Activated CD8-positive, alpha-beta memory T cell treated with anti-CD3 and anti-CD28 coated beads for 48 hours (primary cell): ENCODE measurements at places on chromosomes 7 and 10.

DNA sequence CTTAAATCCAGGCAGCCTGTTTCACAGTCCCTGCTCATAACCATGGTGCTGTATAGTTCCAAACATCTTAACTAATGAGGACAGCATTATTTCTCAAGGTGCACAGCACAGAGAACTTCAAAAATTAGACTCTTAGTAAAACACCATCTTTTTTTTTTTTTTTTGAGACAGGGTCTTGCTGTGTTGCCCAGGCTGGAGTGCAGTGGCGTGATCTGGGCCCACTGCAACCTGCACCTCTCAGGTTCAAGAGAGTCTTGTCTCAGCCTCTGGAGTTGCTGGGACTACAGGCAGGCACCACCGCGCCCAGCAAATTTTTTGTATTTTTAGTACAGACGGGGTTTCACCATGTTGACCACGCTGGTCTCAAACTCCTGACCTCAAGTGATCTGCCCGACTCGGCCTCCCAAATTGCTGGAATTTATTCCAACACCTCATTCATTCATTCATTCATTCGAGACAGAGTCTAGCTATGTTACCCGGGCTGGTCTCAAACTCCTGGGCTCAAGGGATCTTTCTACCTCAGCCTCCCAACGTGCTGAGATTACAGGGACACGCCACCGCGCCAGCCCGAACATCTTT lies 507 bp upstream of the TMEM254 start:
- DNase-seq, result no peak

DNA sequence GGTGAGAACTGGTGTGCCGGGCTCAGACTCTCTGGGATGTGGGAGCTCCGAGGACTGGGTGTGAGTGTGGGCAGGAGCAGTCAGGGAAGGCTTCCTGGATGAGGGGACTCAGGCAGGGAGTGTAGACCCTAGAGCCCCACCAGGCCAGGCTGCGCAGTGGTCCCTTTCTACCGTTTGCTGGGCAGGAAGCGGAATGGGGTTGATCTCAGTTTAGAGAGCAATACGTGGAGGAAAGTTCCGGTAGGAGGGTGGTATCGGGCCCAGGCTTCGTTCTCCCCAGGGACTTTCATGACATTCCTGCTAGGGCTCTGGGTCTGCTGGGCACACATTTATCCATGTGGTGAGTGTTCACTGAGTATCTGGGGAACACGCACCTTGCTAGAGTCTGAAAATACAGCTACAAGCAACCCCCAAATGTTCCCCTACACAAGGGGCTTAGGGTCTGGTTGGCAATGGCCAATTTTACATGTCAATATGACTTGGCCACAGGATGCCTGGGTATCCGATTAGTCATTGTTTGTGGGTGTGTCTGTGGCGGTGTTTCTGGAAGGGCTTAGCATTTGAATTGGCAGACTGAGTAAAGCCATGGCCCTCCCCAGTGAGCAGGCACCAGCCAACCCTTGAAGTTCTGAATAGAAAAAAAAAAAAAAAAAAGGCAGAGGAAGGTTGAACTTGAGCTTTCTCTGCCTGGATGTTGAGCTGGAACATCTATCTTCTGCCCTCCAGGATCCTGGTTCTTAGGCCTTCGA lies 20.8 kb downstream of the GHRHR start:
- DNase-seq, result no peak

DNA sequence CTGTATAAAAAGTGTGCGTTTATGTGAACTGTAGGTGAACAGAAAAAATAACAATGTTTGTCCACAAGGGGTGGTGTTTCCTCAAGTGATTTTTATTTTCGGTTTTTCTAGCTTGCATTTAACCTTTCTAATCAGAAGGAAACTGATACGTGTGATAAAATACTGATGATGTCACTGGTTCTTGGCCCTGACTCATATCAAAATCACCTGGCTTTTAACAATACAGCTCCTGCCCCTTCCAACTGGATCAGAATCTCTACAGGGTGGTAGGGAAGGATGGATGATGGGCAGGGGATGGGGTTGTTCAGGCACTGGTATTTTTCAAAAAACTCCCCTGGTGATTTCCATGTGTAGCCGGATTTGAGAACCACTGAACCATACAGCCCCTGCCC lies 10.9 kb downstream of the NPFFR1 start:
- DNase-seq, result no peak

DNA sequence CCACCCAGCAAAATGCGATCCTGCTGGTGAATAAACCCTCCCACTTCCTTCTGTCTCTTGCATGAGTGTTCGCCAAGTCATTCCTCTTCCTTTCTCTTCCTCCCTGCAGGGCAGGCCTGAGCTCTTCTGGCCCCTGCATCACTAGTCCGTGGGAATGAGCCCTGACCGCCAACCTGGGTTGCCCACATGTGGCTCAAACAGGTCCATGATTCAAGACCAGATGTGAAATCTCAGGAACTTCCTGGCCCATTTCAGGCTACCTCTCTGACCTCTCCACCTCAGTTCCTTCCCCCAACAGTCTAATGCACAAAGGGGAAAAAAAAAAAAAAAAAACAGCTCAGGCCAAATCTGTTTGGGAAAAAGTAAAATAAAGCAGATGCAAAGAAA lies 5.4 kb upstream of the YWHAG start:
- no peak for DNase-seq

DNA sequence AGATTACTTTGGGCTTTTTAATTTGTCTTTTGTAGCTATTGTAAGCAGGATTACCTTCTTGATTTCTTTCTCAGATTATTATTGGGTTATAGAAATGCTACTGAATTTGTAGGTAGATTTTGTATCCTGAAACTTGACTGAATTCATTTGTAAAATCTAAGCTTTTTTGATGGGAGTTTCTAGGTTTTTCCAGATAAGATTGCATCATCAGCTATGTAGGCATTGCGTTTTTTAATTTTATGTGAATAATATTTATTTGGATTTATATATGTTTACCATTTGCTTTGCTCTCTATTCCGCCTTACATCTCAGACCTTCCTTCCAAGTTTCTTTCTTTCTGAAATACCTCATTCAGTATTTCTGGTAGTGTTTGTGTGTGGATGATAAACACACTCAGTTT lies 351.7 kb upstream of the ANKRD30A start:
- no peak for DNase-seq

GRCh38 chr10:79409726-79410085 lies 35.7 kb downstream of the ZCCHC24 start:
- no peak for DNase-seq

DNA sequence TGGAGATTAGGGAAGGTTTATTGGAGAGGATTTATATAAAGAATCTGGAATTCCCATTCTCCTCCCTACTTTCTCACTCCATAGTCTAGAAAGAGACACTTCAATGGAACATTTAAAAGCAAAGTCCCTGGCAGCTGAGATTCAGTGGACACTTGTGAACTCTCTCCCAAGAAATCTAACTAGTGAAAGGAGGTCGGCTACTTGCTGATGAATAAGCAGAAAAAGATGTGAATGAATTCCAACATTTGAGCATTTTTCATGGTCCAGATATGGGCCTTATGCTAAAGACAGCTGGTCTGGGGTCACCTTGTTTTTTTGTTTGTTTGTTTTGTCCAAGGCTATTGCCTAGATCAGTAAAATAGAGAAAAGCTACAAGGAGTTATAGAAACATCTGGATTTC lies 141.1 kb upstream of the LRRTM3 start:
- DNase-seq, result no peak

GRCh38 chr10:119428789-119429188 lies 113.7 kb downstream of the RGS10 start:
- DNase-seq, result no peak

GRCh38 chr10:117552156-117552631 lies 9.6 kb downstream of the EMX2 start:
- no peak for DNase-seq

DNA sequence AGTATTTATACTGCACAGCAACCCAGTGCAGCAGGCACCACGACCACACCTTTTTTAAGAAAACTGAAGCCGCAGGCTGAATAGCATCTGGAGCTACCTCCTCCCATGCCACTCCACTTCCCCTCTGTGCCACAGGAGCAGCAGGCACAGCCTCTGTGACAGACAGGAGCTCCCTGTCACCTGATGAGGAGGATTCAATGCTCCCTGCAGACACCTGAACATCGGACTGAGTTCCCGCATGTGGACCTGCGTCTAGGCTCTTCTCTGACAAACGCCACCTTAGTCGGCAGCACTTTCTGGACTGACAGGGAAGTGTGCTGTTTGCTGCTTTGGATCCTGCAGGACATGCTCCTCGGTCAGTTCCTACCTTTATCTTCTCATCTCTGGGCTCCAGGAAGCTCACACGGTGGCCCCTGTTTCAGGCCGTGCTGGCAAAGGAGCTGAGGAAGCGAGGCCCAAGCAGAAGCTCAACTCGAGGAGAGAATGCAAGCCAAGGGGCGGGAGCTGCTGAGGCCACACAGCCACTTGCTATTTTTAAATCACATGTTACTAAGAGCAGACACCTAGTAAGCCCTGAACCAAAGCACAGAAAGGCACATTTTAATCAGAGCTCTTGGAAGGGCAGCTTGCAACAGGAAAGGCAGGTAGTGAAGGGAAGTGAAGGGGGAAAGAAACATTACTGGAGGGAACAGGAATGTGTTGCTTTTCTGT lies 56.6 kb downstream of the VOPP1 start:
- DNase-seq, result no peak

DNA sequence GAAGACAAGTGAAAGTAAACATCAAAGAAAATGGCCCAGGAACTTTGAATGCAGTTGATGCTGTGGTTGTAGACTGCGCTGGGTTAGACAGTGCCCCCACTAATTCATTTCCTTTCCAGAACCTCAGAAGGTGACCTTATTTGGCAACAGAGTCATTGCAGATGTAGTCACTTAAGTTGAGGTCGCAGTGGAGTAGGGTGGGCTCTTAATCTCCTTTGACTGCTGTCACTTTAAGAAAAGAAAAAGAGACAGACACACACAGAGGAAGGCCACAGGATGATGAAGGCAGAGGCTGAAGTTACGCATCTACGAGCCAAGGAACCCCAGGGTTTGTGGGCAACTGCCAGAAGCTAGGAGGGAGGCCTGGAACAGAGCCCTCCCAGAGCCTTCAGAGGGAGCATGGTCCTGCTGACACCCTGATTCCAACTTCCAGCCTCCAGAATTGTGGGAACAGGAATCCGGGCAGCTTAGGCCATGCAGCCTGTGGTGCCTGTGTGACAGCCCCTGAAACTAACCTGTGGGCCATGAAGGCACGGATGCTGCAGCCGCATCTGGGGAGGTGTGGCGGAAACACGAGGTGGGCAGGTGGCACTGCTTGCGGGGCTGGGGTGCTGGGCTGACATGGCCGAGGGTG lies 107.6 kb downstream of the PRKAG2 start:
- no peak for DNase-seq

- no peak for DNase-seq
Observed at GRCh38 chr10:26534384-26534783, 96.2 kb downstream of the APBB1IP start.

DNA sequence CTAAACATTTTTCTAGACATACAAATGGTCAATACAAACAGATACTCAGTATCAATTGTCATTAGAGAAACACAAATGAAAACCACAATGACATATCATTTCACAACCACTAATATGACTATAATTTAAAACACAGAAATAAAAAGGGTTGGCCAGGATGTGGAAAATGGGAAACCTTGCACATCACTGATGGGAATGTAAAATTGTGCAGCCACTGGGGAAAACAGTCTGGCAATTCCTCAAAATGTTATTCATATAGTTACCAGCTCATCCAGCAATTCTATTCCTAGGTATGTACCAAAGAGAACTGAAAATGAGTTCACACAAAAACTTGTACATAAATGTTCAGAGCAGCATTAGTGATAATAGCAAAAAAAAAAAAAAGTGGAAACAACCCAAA lies 106.1 kb upstream of the LRRTM3 start:
- no peak for DNase-seq

DNA sequence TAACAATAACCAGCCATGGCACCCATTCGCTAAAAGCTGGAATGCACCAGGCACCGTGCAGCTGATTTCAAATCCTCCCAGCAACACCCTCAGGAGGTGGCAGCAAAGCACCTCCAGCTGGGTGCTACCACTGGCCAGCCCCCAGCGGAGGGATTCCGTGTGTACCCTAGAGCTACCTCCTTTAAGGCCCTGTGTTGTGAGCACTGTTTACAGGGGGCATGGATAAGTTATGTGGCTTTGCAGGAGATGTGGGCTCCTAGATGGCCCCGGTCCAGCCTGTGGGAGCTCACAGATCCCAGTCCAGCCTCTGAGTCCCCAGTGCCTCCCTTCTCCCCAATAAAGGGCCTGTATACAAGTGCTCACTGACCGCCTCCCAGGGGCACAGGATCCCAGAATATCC lies 27.1 kb downstream of the TNRC18 start:
- DNase-seq, result no peak

- DNase-seq, result no peak
Observed at GRCh38 chr7:139651308-139651707, 126.5 kb downstream of the HIPK2 start.

GRCh38 chr10:78301891-78302738 lies 268.5 kb downstream of the RPS24 start:
- DNase-seq, result no peak

- no peak for DNase-seq
Observed at GRCh38 chr10:84391326-84391725, 62.9 kb downstream of the CCSER2 start.

- DNase-seq, result no peak
Observed at GRCh38 chr10:34392641-34393170, 422.4 kb downstream of the PARD3 start.

- DNase-seq, result no peak
Observed at GRCh38 chr10:94282369-94282768, 80.4 kb downstream of the NOC3L start.

- DNase-seq, result no peak
Observed at GRCh38 chr10:90960355-90960814, 39.5 kb upstream of the ANKRD1 start.

DNA sequence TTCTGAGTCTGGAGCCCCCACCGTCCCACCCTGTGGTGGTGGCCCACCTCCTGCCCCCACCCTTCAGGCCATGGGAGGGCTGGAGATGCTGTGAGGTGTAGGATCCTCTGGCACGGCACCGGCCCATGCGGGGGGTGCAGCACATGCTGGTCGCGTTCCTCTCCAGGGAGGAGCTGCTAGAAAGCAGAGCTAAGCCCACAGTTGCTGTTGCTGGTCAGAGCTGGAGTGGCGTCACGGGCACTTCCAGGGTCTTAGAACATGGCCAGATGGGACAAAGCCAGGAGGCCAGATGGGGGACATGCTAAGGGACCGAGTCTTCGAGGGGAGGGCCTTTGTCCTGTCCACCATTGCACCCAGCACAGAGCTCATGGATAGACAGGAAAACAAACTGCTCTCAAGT lies 21.6 kb downstream of the AGAP3 start:
- DNase-seq, result no peak

DNA sequence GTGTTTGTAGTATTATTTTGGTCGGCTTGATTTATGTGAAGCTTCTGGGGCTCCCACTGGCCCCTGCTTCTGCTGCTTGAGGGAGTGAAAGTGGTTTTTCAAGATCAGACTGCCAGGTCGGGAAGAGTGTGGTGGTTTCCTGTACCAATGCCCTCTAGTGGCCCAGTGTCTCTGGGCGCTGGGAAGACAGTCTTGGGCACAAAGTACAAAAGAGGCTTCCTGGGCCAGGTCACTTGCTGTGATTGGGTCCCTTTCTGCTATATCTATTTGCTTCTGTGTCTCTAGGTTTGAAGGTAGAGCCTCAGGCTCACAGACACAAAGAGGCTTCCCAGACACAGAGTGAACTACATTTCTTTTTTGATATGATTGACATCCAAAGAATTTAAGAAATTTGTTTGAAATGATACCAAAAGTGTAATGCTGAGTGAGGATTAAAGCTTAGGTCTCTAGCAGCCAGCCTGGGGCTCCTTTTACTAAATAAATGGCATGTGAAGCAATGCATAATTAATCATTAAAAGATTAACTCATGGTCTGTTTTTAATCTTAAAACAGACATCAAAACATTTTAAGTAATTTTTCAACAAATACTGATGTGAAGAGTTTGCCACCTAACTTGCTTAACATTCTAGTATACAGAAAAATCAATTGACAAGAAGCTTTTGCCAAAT lies 36.3 kb downstream of the ABCB1 start:
- DNase-seq, result no peak
